ENCODE measurements at places on chromosomes 11 and 22. TPM values are rescaled to one million over a fixed set of nuclear protein-coding genes. Genes with fewer than 3 reads are reported as not detected.

DNA sequence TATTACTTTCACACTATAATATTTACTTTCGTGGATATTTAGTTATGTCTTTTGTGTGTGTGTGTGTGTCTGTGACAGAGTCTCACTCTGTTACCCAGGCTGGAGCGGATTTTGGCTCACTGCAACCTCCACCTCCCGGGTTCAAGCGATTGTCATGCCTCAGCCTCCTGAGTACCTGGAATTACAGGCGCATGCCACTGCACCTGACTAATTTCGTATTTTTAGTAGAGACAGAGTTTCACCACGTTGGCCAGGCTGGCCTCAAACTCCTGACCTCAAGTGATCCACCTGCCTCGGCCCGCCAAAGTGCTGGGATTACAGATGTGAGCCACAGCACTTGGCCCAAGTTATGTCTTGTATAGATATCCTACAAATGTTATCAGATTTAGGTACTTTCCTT is 9.9 kb downstream of the PISD start:
- no peak for DNase-seq

DNA sequence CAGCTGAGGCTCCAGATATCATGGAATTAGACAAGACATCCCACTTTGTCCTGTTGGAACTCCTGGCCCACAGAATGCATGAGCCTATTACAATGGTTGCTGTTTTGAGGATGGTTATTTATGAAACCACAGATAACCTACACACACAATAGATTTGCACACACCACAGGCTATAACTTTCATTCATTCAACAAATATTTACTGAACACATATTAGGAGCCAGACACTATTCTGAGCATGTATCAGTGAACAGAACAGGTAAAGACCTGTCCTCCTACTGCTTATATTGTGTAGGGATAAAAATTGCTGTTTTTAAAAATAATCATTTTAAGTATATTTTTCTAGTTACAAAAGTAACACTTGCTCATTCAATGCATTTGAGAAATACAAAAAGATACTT is 13.4 kb upstream of the LDLRAD3 start:
- no peak for DNase-seq

GRCh38 chr11:92082652-92083051 is 142.0 kb upstream of the FAT3 start:
- DNase-seq = no peak

Gene WNT11
- total RNA-seq = not detected

DNA sequence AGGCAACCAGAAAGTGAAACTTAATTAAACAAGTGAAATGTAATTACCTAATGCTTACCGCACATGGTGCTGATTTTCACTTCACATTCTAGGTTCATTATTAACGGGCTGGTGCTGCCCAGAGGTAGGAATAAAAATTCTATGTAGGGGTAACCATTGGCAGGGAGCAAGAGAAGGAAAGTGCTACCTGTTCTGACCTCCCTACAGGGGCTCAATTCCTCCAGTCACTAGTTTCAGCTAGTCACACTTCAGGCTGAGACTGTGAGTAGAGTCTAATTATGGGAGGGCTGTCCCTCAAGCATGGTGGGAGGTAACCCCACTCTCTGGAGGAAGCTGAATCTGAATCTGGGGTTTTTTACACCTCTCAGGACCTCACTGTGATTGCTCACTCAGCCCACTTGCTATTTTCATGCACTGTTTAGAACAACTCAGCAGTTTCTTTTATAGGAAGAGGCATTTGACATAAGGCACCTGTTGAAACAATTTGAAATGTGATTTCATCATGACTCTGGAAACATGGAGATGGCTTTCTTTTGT is 75.4 kb downstream of the MAML2 start:
- peak; percentile 73 for DNase-seq

Gene SYT13
- total RNA-seq = not detected

Gene KCNJ1
- total RNA-seq = not detected
